ENCODE measurements at places on chromosomes 6 and 20.

DNA sequence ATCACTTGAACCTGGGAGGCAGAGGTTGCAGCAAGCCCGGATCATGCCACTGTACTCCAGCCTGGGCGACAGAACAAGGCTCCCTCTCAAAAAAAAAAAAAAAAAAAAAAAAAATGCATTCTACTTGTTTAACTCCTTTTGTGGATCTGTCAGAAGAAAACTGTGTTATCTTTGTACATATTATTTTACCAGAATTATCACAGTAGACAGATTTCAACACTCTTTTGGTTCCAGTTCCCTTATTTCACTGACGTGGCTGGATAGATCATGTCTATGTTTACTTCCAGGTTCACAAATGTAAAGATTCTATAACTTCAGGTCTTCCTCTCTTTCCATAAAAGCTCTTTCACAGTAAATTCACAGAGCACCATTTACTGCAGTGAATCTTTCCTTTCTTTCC is 18.4 kb downstream of the NUDT3 start:
- DNase-seq, result no peak

DNA sequence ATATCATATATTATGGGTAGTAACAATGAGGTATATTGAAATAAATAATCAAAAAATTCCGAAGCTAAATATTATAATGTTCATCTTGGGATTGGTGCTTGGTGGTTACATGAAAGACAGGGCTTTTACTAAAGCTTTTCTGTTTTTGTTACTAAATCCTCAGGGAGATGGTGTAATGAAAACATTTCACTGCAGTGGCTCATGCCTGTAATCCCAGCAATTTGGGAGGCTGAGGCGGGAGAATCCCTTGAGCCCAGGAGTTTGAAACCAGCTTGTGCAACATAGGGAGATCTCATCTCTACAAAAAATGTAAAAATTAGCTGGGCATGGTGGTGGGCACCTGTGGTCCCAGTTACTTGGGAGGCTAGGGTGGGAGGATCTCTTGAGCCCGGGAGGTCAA is 42.9 kb downstream of the AFG1L start:
- no peak for DNase-seq

DNA sequence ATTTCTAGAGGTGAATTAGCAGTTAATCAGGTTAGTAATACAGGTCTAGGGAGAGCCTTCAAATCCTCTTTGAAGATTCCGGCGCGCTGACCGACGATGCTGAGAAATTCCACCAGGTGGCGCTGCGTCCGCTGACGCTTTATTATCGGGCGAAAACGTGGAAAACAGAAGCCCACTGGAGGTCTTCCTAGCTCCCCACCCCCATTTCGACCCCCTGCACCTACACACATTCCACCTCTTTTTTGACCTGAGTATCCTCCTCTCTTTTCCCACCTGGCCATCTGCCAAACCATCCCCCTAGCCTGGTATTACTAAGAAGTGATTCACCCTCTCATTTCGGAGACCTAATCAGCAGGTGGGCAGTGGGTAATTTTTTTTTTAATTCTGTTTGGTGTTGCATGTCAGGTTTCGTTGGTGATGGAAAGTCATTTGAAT is 65.4 kb upstream of the RIN2 start:
- DNase-seq, result no peak

DNA sequence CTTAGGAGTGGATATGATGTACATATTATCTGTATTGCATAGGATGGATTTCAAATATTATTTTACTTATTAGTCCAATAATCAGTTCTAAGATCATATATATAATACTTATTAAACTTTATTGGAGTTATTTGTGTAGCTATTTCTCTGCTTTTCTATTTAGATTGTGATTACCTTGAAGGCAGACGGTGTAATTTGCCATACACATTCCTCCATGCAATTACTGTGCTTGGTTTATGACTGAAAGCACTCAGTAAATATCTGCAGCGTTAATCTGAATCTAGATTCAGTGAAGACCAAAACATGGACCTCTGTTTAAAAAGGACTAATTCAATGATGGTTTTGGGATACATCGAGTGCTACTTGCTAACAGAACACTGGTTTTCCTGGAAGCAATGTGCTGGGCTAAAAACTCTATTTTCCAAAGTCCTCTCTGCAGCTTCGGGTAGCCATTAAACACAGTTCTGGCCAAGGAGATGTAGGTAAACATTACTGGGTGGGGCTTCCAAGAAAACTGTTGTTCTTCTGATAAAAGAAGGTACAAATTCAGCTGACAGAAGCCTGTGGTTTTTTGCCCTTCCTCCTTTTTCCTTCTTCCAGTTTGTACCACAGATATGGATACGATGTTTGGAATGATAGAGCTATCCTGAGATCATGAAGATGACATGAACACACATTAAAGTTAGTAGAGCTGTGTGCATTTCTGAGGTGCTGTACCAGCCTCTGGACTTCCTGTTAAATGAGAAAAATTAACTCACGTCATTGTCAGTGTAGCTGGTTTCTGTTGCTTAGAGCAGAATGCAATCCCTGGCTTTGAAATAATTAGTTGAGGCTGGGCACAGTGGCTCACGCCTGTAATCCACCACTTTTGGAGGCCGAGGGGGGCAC is 136.5 kb upstream of the NUP153 start:
- no peak for DNase-seq

GRCh38 chr20:63096681-63097335 is 90.0 kb upstream of the BHLHE23 start:
- DNase-seq, result no peak

All from pulmonary artery endothelial cell (primary cell).